ENCODE measurements at places on chromosomes 13 and 19.

- DNase-seq, result no peak
These were observed 1.2 kb downstream of the LSM4 start for GRCh38 chr19:18321734-18322102.

DNA sequence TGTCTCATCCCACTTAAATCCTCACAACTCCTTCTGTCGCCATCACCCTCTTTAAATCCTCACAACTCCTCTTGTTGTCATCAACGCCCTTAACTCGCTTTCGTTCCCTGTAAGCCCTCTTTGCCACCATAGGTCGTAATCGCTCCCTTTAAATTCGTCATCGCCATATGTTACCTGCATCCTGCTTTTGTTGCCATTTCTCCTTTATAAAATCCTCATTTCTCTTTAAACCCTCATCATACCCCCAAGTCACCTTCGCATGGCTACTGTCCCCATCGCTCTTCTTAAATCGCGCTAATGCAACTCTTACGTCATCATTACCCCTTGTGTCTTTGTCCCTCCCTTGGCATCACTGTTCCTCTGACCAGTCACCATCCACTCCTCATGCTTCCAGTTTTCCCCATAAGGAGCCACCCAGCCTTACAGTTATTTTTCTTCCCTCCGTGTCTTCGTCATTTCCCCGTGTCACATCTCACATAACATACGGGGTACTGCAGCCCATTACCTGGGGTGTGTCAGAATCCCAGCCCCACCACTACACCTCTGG, 539 bp downstream of the PLD3 start:
- no peak for DNase-seq

DNA sequence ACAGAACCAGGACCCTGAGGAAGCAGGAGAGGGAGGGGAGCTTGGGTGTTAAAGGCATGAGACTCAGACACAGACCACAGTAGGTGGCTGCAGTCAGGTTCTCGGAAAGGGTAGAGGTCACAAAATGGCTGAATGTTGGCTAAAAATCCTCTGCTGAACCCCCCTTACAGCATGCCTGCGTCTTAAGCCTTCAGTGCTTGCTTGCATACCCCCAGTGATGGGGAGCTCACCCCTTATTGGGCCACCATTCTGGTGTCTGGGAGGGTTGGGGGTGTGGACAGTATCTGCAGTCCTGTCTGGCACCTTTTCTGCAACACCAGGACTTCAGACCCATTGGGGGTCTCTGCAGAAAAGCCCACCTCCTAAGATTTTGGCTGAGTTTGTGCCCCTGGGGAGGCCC, 14.2 kb upstream of the B3GNT3 start:
- no peak for DNase-seq

- no peak for DNase-seq
These were observed at the start of gene RETN for GRCh38 chr19:7668842-7669241. Gene RETN, plus strand, starts transcription at chr19:7669049. Its CDS starts 278 bp downstream, at chr19:7669327.

DNA sequence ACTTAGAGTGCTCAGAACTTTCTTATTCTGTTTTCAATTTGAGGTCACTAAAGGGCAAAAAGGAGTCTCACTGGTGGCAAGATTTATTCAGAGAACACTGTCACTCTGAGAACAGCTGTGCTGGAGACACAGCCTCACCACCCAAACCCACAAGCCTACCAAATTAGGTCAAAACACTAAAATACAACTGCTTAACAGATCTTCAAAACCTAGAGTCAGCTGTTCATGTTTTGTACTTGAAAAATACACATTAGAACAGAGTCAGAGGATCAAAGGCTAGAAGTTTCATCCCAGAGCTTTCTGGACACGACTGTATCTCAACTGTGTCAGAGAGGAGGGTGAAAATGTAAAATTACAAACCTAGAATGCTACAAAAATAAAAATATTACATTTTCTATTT, 89.3 kb downstream of the MIPEP start:
- DNase-seq, result no peak

GRCh38 chr19:44878120-44878865, 12.8 kb upstream of the TOMM40 start:
- no peak for DNase-seq

- DNase-seq, result no peak
These were observed 129.7 kb downstream of the SLC7A1 start for GRCh38 chr13:29465741-29466293.

DNA sequence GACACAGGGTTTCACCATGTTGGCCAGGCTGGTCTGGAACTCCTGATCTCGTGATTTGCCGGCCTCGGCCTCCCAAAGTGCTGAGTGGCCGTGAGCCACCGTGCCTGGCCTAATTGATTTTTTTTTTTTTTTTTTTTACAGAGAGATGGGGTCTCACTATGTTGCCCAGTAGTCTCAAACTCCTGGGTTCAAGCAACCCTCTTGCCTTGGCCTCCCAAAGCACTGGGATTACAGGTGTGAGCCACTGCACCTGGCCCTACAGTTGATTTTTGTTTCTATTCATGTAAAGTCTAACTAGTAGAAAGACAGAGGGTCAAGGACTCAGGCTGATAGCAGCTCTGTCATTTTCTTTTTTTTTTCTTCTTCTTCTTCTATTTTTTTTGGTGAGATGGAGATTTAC, 21.8 kb downstream of the FGF21 start:
- no peak for DNase-seq

DNA sequence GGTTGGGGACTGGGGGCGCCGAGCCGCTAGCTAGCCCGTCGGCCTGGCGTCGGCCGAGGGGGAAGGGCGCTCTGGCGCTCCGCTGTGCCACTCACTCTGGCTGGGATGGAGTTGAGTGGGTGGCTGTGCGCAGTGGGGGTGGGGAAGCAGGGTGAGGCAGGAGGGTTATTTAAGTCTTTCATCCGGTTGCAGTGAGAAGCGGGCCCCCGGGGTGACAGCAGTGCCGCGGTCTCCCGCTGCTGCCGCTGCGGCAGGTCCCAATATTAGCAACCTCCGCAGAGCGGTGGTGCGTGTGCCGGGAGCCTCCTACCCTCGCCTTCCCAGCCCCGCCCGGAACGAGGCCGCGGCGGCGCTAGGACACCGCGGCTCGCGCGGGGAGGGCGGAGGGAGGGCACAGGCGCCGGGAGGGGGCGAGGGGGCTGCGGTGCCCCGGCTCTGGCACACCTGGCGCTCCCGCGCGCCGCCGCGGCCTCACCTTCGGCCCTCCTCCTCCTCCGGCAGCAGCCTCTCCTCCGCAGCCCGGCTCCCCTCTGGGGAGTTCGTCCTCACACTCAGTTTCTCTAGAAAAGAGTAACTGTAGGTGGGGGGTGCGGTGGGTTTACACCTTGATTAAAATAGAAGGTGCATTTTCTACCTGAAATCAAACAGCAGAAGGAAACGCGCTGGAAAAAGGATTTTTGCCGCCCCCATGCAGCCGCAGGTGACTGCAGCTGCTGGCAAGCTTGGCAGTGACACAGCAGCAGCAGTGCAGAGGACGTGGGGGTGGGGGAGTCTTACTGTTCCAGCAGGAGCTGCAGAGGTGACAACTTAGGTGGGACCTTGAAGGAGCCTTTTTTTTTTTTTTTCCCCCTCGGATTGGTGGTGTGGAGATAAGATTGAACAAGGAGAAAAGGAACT, 4.5 kb downstream of the FGF9 start:
- DNase-seq, result no peak

GRCh38 chr13:20969182-20969581, 66.6 kb upstream of the XPO4 start:
- no peak for DNase-seq

DNA sequence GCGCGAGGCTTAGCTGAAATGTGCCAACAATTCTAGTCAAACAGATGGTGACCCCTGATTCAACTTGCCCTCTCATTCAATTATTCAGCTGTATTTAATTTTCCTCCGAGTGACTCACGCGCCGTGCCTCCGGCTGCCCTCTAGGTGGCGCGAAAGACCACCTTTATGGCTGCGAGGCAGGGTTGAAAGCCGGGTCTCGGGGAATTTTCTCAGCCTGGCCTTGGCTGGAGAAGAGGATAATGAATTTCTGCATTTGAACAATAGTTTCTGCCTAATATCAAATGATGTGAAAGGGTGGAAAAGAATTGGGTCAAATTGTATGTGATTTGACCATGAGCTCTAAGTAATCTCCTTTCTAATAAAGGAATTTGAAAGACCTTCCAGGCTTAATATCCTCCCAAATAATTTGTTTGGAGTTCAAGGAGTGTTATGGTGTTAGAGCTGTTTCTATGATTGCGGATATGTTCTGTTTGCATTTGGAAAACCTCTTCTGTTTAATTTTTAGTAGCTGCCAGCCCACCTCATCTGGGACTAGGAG, 310.9 kb downstream of the ZNF536 start:
- DNase-seq, result no peak

DNA sequence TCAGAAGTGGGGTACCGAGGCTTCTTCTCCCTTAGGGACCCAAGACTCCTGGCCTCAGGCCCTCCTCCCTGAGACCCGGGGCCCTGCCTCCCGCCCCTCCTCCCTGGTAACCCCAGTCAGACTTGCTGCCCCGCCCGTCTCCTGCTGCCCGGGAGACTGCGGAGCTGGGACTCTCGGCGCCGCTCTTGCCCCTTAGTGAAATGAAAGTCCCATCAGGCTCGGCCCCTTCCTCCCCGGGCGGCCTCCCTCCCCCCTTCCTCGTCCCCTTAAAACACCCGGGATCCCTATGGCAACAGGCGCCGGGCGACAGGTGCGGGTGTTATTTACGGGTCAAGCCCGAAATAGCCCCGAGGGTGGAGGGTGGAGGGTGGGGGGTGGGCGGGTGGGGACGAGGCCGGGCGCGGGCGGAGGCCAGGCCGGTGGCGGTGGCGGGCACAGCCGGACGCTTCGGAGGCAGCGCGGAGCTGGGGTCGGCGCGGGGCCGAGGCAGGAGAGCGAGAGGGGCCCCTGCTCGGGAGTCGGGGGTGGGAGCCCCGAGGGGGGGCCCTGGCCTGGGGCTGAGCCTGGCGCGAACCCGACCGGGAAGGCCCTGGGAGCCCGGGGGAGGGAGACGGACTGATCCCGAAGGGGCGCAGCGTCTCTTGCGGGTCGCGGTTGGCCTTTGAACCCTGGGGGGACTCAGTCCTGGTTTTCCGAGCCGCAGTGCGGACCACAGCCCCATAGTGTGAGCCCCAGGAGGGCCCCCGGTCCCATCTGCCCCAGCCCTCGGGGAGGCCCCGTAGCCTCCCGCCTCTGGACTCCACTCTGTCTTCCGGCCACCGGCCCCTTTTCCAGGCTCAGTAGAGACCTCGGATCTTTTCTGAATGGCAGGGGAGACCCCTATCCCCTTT, at the start of gene CACNG6:
Gene CACNG6, plus strand, starts transcription at position 414 of the 890 bp plus-strand sequence. CDS start 1,241 bp downstream, outside the sequence.
- DNase-seq, result no peak

DNA sequence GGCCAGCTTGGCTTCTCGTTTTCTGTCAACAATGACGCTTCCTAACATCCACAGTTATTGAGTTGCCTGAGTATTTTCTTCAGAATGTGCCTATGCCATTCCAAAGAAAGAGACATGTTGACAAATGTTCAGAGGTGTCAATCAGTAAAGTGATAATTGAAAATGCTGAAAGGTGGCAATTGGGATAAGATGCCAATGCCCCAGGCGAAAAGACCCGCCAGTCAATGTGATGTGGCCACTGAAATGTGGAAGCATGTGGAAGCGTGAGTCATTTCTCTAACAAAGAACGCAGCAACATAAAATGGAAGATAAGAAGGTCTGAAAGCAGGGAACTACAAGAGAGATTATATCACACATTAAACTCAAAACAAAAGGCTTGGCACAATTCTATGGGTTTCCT, 882.2 kb upstream of the SLC10A2 start:
- no peak for DNase-seq

DNA sequence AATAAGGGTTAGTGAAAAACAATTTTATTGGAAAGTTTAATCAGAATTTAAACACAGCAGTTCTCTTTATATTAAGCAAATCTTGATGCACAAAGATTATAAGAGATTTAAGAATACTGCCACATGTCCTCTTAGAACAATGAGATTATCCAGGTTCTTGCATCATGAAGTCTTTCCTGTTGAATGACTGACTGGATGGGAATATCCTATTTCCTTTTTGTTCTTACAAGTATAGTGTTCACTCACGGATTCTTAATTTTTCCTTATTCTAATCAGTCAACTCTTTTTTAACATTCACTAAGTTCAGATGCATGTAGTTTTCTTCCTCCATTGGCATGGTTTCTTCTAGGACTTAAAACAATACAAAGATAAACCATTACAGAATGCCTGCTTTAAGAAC, 10.1 kb downstream of the URI1 start:
- no peak for DNase-seq
